Suppressor macrophage (primary cell): ENCODE measurements at places on chromosomes 5 and 9.

- DNase-seq = no peak
Measured at GRCh38 chr5:17288570-17288969, 71.1 kb downstream of the BASP1 start.

DNA sequence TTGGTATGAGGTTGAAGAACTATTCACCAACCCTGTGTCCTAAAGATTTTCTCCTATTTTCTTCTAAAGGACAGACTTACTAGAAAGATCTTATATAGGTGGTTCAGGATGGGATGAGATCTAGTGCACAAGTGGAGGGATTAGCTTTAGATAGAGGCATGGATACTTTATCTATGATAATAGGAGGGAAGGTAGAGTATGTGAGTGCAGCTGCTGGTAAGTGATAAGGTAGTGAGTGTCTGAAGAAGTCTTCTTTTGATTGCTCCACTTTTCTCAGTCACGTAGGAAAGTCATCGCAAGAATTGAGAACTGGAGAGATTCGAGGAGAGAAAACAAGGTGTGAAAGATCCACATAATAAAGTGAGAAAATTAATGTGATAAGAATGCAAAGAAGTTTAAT, 6.0 kb upstream of the NDUFS4 start:
- DNase-seq = no peak

GRCh38 chr9:137198051-137198901, 2.3 kb downstream of the TPRN start:
- DNase-seq = no peak

- DNase-seq = no peak
Measured at GRCh38 chr9:136604823-136605525, 57.7 kb upstream of the EGFL7 start.
